ENCODE measurements at places on chromosomes 2 and 18. TPM values are rescaled to one million over a fixed set of nuclear protein-coding genes. Genes with fewer than 3 reads are reported as not detected.

AP1S3 gene
- total RNA-seq = 28.8 TPM

INHBB gene
- total RNA-seq = 0.87 TPM

CHST10 gene
- total RNA-seq = 18.1 TPM

SAG gene
- total RNA-seq = not detected

C2orf15 gene
- 2.4 TPM for total RNA-seq

SEC11C gene
- total RNA-seq = 37.6 TPM

DNA sequence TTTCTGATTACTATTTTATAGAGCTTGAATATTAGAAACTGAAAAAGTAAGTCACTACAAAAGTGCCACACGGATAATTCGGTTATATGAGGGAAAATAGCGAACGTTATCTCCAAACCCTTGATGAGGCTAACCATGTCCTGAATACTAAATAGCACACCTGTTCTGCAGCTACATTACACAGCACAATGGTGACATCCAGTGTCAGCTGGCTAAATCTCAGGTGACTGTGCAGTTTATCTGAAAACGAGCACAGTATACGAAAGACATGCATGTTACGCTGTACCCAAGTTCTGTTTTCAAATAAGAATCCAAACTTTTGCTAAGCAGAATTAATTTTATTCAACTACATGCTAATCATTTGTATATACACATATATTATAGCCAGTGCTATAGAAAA, 9.0 kb downstream of the CCDC68 start:
- no peak for DNase-seq

DNA sequence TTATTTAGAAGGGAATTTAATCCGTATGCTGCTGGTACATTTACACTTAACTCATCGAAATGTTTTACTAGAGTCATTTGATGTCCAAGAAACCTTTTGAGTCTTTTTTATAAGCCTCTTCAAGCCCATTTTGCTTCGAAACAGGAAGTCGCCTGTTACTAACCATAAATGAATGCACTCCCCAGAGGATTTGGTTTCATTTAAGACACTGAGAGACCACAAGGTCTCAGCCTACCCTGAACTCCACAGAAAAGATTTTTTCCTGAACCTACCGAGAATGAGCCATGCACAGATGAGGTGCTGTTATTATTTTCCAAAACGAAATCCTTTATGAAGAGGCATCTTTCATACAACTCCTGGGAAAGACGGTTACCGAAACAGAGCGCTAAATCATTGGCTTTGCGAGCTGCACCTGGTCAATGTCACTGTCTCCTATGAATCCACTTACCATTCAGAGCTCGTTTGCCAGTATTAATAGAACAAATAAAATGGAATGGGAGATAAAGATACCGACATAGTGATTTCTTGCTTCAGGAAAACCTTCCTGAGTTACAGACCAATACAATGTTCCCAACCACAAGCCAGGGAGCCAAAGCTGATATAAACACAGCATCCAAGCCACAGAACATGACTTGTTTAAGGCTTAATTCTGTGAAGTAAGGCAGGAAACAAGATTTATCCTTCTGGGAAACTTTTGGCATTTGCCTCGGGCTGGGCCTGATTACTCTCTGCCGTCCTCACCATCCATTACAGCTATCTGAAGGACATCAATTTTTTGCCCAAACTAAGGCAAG, 382.1 kb downstream of the OSR1 start:
- no peak for DNase-seq

DNA sequence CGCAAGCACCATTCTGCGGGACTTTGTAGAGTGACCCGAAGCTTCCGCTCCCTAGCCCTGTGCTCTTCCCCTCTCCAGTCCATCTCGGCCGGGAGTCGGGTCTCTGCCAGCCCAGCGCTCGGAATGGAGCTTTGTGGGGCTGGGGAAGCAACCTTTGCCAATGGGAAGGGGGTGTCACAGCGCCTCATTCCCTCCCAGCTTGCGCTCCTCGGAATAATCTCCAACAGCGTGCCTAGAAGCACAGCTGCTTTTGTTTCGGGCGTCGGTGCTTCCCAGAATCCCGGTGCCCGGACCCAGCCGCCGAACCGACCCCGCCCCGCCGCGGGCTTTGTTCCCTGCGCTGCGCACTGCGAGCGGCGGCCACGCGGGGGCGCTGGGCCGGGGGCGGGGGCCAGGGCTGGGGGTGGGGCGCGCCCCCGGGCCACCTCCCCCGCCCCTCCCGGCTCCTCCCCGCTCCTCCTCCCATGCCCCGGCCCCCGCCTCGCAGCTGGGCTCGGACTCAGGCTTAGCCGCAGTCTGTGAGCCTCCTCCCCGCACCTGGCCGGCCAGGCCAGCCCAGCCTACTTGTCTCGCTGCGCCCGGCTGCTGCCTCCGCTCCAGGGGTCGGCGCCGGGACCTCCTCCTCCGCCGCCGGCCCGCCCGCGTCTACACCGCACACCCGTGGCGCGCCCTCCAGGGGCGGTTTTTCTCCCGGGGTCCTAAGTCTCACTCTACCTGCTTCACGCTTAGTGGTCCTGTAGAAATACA, 77.7 kb upstream of the SMAD2 start:
- no peak for DNase-seq

DNA sequence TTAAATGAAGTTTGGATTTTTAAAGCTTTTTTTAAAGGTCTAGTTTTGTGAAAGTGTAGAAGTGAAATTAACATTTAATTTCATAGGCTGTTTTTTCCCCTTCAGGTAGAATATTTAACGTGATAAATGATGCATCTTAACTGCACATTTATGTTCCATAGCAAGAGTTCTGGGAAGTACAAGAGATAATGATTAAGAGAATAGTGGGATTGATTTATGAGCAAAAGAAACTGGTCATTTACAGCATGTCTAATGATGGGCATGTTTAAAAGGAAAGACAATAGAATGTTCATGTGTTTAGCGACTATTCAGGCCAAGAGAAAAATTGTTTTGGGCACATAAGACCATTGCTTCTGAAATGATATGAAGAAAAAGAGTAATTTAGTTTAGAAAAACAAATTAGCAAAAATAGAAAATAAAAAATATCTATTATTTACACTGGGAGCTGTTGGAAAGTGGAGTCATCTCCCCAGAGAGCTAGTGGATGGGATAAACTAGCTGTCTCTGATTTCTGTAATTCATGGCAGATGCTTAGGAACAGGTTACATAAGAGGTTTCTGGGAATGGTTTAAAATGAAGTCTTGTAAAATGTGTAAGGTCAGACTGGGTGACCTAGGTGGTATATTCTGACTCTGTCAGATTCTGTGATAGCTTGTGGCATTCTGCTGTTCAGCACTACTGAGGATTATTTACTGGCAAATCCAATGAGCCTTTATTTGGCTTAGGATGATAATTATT, 60.7 kb downstream of the WDR7 start:
- no peak for DNase-seq

DNA sequence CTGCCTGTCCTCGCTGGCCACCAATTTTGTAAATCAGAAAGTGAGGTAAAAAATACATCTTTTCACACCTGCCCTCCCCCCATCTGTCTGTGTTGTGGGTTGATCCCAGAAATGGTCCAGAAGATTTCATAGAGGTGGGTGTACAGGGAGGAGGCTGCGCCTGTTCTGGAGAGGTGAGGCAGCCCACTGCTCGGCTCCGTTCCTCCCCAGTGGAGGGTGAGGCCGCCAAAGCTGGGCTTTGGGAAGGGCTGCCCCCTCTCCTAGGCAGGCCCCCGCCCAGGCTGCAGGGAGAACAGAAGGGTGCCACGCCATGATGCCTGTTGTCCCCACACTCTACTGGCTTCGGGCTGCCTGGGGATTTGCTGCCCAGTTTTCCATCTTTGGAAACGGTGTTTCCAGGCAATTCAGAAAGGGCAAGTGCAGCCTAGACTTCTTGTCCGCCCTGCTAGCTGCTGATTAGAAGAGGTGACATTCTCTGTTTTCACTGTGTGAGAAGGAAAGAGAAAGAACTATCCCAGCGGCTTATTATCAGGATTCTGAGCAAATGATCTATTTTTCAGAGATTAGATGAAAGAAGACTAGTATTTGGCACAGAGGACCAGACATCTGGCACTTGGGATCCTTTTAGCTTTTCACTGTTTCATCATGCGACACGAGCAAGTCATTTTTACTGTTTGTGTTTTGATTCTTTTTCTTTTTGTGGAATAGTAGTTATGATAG, 18.7 kb downstream of the SMARCAL1 start:
- DNase-seq = no peak

- no peak for DNase-seq
Measured at GRCh38 chr18:55003695-55004094, 44.4 kb upstream of the CCDC68 start.

GRCh38 chr2:233455006-233455405, 100.7 kb downstream of the DGKD start:
- DNase-seq = no peak

- no peak for DNase-seq
Measured at GRCh38 chr2:68045342-68045741, 17.5 kb downstream of the C1D start.

DNA sequence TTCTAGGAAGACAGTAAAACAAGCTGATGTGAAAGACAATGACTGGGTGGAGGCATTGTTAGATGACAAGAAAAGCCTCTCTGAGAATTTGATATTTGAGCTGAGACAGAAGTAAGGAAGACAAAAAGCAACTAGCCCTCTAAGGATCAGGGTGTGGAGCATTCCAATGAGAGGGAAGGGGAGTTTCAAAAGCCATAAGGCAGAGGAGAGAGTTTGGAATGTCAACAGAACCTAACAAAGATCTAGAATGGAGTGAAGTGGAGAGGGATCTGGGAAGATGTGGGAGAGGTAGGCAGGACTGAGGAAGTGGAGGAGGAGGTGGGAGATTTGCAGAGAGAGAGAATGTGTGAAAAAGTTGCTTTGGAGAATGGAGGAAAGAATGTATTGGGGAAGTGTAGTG, 17.3 kb upstream of the ASXL2 start:
- no peak for DNase-seq

GRCh38 chr2:111697560-111697959, 186.4 kb downstream of the ANAPC1 start:
- DNase-seq = no peak

DNA sequence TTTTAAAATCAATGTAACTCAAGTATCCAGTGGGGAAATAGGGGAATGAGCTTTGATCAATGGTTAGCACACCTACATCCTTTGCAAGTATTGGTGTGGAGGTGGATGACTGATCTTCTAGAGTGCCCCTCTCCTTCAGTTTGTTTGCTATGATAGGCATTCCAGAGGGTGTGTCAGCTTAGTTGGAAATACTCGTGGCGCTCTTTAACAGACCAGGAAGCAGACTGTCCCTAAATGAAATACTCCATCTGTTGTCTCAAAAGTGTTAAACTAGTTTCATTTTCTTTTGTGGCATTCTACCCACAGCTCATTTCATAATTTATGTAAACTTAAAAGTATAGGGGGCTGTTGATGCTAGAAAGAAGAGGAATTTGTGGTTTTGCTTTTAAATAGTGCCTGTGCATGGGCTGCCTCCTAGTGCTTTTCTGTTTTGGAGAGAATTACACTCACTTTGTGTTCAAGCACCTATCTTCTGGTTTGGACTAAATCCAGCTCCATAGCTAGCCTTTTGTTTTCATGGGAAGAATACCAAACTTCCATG, 66.2 kb downstream of the STAT1 start:
- no peak for DNase-seq

DNA sequence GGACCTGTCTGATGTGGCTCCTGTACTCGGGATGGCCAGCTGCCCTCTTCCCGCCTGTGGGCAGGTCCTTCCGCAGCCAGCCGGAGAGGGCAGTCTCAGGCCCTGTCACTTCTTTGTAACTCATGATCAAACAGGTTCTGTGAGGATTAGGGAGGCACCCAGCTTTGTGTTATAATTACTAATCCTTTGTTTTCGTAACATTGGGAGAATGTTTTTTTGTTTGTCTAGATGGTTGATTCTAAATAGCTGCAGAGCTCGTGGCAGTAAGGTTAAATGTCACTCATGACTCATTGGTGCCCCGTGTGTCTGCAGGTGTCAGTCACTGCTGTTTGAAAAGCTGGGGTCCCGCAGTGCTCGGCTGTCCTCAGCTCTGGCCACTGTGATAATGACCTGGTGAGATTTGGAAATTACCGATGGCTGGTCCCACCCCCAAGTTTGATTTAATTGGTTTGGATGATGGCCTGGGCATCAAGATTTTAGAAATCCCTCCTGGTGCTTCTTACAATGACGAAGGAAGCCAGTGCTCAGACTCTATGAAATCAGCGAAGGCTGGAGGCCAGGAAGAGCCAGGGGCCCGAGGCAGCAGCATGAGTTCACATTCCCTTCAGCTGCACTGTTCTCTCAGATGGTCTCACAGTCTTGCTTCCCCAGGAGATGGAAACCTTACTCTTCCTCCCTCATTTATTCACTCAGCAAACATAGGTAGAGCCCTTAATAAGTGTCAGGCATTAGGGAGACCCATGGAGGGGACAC, 172.8 kb downstream of the VAPA start:
- DNase-seq = no peak

GRCh38 chr2:16247326-16248122, 307.2 kb downstream of the MYCN start:
- DNase-seq = no peak

DNA sequence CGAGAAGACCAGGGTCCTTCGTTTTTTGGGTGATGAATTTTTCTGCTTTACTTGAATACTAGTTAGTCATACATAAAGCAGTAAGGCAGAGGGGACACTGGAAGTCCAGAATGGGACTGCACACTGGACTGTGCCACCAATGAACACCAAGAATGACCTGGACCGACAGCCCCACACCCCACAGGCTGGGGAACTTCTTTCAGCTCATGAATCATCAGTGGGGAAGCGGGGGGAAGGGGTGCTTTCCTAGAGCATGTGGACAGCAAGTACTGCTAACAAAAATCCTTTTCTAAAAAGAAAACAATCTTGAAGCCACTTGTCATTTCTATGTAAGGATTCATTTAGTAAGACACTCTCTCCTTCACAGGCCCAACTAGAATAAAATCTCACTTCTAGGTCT, 86.0 kb downstream of the DTNB start:
- no peak for DNase-seq

- DNase-seq = no peak
Measured at GRCh38 chr2:49026706-49027105, 127.6 kb downstream of the FSHR start.

DNA sequence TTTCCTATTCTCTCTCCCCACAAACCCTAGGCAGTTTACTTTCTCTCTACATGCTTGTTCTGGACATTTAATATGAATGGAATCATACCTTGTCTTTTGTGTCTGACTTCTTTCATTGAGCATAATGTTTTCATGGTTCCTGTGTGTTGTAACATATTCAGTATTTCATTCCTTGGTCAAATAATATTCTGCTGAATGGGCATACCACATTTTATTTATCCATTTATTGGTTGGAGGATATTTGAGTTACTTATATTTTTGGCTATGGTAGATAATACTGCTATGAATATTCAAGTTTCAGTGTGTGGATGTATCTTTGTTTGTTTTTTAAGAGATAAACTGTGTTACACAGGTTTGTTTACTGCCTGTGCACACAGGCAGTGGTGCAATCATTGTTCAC, 9.0 kb downstream of the TWSG1 start:
- DNase-seq = no peak

GRCh38 chr2:204315236-204315662, 230.0 kb upstream of the PARD3B start:
- peak; percentile 44 for DNase-seq

- DNase-seq = no peak
Measured at GRCh38 chr18:35050705-35051195, 9.5 kb downstream of the MAPRE2 start.
